ENCODE measurements at places on chromosomes 4 and X.

DNA sequence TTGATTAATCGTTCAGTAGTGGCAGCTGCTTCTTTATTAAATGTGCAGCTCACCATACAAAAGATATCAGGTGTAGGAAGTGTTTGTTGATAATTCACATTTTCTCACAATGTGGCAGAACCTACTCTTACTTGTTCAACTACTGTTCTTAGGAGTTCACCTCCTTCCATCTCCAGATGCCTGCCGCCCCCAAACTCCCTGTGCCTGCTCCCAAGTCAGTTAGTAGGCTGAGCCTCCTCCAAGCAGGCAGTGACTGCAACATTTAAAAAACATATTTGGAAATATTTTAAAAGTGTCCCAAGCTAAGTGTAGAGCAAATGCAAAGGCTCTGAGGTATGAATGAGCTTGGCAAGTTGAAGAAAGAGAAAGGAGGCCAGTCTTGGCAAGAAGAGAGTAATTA is 100.2 kb downstream of the AFF2 start:
- DNase-seq, result no peak

DNA sequence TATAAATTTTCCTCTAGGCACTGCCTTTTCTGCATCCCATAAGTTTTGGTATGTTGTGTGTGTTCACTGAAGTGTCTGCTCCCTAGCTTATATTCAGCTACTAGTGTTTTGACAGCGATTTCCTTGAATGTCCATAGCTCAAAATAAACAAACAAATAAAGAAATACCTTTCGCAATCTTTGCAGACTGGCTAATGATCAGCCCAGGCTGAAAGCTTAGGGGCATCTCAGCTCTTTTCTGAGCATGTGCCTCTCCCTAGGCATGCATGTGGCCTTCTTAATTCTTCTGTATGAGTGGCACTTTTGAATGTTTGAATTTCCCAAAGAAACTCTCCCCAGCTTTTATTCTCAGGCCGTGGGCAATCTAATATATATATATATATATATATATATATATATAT is 44.6 kb upstream of the SHROOM4 start:
- no peak for DNase-seq

DNA sequence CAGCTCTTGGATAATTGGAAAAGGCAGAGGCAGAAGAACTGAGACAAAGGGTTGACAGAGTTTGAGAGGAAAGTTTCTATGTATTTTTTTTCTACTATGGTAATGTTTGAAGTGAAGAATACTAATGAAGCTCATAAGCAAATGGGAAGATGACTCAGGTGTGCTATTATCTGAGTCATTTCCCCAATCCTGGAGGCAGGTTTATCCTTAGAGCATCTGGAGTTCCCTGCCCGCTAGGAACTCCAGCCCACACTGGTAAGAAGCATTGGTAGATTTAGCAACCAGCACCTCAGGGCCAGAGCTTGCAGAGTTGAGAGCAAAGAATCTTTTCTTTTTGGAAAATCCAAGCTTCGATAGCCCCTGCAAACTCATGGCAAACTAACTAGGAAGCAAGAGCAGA is 55.2 kb downstream of the DOCK11 start:
- DNase-seq, result no peak

DNA sequence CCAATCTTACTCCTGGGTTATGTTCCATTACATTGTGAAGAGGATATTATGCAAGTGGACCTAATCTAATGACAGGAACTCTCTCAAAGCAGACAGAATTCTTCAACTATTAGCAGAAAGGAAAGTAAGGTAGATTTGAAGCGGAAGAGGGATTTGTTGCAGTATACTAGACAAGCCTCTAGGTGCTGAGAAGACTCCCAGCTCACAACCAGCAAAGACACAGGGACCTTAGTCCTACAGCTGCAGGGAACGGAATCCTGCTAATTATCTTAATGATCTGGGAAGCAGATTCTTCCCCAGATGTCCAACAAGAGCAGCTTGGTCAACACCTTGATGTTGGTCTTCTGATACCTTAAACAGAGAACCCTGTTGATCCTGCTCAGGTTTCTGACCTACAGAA is 73.6 kb downstream of the STK32B start:
- no peak for DNase-seq
